ENCODE measurements at places on chromosomes 12 and 14.

DNA sequence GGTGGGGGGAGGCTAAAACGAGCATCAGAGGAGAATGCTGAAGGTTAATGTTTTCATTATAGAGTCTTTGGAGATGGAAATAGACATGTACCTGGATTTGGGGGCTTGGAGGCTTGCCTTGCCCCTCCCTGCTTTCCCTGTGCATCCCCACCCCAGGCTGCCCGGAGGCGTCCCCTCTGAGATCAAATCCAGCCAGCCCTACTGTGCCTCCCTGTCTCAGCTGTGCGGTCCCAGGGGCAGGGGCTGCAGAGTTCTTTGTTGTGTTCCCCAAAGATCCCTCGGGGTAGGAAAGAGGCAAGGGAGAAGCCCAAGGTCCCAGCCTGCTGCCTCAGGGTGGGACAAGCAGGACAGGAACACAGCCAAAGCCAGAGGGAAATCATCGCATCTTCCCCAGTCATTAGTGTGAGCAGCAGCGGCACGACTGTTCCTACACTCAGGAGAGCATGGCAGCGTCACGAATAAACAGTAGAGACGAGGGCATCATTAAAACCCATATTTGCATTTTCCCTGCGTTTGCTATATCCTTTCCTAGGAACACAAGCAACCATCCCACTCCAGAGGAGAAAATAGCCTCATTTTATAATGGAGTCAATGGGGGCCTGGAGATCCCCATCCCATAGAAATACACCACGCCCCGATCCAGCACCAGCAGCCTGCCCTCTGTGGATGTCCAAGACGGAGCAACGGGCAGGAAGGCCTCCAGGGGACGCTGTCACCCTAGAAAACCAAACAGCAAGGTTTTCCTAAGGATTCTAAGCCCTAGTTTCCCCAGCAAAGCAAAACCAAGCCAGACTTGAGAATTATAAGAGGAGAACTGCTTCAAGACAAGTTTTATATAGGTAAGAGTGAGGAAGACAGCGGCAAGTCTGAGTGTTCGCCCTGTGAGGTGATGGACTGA, 32.4 kb downstream of the ANO2 start:
- DNase-seq, result no peak

DNA sequence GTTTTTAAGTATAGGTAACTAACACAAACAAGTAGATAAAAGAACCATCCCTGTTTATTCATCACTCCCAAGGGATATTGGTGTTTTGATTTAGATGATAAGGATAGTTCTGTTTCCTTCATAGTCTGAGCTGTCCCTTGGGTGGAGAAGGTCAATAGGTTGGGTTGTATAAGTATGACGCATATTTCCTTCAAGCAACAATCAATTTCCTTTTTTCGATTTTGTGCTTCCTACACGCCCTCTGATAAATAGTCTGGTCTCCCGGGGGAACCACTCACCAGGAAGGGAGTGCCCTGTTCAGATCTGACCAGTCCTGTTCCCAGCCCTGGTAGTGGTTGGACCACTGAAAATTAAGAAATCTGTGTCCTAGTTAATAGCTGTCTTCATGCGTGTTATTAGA, 378.8 kb upstream of the FAR2 start:
- no peak for DNase-seq

GRCh38 chr12:911191-911826, 38.2 kb downstream of the RAD52 start:
- no peak for DNase-seq

- DNase-seq, result no peak
Measured at GRCh38 chr12:119669744-119670472, 2.0 kb downstream of the PRKAB1 start.

- DNase-seq, result no peak
Measured at GRCh38 chr14:93331728-93332396, 974 bp downstream of the BTBD7 start.

GRCh38 chr12:3202734-3203446, 125.7 kb downstream of the TSPAN9 start:
- DNase-seq, result no peak

DNA sequence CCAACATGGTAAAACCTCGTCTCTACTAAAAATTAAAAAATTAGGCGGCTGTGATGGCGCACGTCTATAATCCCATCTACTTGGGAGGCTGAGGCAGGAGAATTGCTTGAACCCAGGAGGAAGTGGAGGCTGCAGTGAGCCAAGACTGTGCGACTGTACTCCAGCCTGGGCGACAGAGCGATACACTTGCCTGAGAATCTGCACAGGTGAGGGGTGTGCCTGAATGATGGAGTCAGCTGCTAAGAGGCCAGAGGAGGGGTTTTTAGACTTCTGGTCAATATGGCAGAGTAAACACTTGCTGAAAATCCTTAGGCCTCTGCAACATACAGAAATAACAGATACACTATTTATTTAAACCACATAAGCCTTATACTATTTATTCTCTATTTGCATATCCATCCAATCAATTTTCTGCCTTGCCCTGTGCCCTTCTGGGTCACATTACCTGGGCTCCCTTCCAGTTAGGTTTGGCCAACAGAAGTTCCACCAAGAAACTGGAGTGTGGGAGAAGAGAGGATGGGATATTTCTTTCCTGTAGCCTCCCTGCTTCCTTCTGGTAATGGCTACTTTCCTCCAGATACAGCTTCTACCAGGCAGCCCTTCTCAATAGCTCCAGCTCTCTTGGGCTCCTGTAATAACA, 117.6 kb downstream of the EFCAB11 start:
- DNase-seq, result no peak

All from GM12878 (cell line).